Activated T-cell treated with anti-CD3 and anti-CD28 coated beads, Interleukin-2, amount 50 U/mL, for 24 hours (primary cell): ENCODE measurements at places on chromosomes 5 and 9.

- DNase-seq = no peak
Observed at GRCh38 chr5:39794513-39795210, 369.9 kb upstream of the DAB2 start.

DNA sequence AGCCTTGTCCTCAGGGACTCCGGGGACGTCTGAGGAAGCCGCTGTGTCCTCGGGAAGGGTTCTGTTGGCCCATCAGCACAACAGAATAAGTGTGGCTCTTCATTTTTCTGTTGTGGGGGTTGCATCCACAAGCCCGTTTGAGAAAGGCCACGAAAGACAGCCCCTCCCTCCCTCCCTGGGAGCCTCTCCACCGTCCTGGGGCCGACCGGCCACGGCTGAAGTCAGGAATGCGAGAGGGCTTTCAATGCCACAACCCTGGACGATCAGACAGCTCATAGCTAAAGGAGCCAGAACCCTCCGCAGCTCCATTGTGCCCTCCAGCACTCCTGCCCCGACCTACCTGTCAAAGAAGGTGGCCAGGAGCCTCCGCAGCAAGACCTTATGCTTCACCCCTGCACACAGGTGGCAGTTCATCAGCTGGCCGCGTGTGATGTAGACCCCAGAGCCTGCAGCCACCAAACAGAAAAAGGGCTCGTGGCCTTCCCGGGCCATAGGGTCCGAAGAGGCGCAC is 52.4 kb upstream of the UBAC1 start:
- no peak for DNase-seq

GRCh38 chr5:87069974-87070608 is 197.6 kb upstream of the RASA1 start:
- no peak for DNase-seq

DNA sequence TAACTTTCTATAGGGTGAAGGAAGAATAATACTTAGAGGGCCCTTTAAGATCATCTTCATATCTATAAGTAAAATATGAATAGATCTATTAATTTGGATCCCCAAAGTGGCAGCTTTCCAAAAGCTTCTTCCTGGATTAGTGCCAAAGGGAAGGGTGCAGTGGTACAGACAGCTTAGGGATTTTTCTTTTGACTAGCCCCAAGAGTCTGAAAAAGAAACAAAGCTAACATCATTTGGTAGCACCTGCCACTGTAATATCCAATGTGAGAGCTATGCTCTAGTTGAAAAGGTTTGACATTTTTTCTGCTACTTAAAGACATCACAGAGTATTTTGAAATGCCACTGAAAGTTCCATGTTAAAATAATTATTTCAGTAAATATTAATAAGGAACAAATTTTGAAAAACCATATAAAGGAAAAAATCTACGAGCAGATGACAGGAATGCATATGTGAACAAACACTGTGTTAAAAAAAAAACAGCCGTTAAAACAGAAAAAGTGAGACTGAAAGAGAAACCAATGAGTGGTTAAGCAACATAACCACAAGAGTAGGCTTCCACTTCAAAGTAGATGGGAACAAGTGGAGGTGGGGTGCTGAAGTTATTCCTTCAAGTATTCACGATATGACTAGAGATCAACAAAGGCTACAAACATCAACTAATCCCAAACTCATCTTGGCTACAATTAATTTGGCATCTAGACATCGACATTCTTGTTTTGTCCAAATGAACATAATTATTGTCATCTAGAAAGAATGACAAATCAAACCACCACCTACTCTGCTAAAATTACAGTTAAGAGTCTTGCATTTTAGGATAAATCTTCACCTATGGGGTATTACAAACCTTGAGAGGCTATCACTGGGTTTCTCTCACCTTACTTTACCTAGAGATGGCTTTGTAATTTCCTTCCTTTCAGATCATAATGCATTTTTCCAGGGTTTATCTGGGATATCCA is 137.5 kb downstream of the CPLANE1 start:
- no peak for DNase-seq

- no peak for DNase-seq
Observed at GRCh38 chr9:98660541-98660940, 48.2 kb downstream of the GABBR2 start.

GRCh38 chr9:83185488-83186154 is 122.7 kb upstream of the RASEF start:
- DNase-seq = no peak

DNA sequence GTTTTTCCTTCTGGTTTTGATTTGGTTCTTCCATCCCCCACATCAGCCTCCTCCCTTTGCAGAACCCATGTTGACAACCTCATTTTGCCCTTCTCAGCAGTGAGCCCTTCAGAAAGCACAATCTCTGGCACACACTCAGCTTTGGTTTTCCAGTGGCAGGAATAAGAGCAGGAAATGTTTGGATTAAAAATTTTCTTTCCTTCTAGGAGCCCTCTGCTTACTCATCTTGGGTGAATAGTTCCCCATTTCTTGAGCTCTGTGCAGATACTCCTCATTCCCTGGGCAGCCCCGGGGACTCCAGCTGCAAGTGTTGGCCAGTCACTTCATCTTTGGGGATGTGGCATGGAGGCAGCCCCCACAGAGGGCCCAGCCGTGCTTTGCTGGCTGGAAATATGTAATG is 170.5 kb downstream of the NR3C1 start:
- DNase-seq = no peak

DNA sequence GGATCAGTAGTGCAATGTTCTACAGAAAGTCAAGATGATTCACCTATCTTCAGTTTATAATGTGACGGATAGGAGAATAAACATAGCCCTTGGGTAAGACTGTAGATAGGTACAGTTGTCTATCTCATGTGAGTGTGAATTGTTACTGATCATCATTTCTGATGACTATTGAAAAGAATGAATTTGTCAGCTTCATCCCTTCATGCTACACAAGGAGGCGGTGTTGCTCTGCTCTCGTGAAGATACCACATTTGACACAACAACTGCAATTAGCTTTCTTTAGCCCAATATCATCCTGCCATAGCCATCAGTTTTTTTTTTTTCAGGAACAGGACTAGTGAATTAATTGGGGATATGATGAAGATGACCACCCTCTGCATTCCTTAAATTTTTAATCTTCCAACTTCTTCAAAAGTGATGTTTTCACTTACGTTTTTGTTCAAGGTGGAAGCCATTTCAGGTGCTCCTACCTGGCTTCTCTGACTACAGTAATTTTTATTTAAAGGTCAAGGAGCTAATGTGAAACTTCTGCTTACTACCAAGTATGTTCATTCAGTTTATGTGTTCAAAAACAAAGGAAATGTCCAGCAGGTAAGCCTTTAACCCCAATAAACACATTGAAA is 152.9 kb upstream of the MOCS2 start:
- DNase-seq = no peak

- no peak for DNase-seq
Observed at GRCh38 chr9:128011071-128011817, 30.5 kb upstream of the EEIG1 start.

DNA sequence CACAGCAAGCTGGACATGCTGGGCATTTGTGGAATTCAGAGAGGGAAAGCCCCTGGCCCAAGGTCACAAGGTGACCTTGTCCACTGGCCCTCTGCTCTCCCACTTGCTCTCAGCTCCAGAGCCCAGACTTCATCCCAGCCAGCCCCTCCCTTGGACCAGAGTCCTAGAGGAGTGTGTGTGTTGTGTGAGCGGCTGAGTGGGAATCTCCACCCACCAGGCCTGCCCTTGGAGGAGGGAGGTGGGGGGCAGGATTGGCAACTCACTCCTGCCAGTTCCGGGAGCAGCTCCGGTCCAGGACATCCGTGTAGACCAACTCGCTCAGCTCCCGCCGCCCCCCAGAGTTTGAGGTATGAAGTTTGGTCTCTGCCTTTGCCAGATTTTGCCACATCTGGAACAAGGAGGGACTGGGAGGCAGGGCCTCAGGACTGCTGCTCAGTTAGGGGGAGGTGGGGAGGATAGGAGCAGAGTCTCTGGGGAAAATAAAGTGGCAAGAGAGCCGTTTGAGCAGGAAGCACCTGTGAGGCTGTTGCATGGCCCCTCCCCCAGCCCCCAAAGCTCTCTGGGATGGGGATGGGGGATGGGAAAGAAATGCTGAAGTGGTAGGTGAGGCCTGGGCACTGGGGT is 1.4 kb downstream of the MZB1 start:
- no peak for DNase-seq

DNA sequence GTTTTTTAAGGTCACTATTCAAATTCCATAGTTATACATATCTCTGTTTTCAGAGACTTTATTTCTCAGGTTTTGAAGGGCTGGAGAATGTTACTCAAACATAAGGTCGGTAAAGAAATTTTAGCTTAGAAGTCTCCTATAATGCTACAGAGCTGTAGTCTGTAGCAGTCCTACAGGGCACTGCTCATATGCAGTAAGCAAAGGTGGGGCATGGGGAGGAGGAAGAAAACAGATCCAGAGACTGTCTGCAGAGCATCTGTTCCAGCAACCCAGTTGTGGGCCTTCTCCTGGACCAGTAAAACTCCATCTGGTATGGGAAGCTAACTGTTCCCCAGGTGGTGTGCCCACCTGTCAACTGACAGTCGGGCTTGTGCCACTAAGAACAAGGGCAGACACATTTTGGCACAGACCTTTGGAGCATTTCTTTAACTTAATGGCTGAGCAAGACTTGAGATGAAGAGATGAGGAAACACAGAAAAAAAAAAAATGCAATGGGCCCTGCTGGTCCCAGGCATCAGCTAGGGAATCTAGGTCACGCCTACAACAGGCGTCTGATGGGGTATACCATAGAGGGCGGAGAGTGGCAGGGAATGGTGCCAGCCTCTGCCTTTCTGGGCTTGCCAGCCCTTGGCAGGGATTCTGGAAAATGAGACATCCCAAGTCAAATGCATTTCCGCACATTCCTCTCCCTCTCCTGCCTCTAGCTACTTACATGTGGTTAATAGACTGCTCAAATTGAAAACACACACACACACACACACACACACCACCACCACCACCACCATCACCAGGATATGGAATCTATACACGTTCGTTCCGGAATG is 218.9 kb downstream of the ARL15 start:
- DNase-seq = no peak

GRCh38 chr5:53071738-53072137 is 37.8 kb downstream of the MOCS2 start:
- no peak for DNase-seq

DNA sequence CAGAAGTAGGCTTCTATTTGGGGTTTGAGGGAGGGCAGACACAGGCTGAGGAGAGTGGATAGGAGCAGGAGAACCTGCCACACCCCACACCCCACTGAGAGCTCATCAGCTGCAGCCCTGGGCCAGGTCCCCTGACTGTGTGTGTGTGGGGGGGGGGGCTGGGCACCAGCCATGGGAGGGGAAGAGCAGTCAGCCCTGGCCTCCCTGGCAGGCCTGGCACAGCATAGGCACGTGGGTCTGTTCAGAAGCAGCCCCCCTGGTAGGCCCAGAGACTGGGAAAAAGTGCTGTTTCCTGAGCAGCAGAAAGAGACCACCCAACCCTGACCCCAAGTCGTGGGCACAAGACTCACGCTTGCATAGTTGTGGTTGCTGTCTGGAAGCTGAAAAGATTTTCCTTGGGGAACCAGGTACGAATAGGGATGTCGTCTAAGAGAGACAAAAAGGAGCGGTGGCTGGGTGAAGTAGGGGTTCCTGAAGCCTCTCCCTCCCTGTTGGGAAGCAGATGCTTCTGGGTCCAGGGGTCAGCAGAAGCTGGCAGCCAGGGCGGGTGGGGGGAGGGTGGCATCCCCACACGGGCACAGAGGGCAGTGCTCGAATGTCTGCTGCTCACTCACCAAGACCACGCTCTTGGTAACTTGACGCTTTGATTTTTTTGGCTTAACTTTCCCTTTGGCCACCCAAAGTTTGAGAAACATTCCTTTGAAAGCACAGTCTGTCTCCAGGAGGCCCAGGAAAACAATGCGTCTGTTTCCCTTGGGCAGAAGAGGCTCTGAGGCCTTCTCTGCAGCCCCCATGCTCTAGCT is 2.9 kb downstream of the NSMF start:
- no peak for DNase-seq

- DNase-seq = no peak
Observed at GRCh38 chr5:27377626-27378025, 339.2 kb upstream of the CDH9 start.

DNA sequence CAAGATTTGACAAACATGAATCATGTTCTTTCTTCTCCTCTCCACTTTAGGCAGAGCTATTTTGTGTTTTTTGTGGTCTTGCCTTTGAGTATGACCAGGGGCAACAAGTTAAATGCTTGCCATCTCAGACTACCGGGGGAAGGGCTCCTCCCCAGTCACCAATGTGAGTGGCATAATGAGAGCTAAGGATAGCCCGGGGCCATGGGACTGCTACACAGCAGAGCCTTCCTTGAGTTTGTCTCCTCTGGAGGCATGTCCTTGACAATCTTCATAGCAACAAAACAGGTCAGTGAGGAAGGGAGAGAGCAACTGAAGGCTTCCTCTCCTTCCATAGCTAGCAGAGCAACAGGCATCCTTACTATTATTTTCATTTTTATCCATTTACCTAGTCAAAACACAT is 299.3 kb downstream of the ENC1 start:
- no peak for DNase-seq

- no peak for DNase-seq
Observed at GRCh38 chr5:127375544-127376091, 85.0 kb downstream of the MEGF10 start.

DNA sequence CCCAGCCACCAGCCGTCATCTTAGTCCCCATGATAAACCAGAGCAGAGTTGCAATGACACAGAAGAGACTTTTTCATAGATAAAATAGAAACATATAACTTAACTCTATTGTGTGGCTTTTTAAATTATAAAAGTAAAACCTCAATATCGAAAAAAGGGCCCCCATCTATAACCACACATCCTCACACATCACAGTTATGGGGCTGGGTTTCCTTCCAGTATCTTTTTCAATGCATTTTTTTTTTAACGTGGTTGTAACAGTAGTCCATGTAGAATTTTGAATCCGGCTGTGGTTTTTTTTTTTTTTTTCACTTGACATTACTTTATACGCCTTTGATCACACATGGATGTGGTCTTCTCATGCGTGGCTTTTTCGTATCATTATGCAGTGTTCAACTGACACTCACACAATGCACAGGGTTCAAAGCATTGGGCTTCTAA is 77.4 kb downstream of the CFAP77 start:
- no peak for DNase-seq

GRCh38 chr5:8770431-8770830 is 775.4 kb downstream of the SEMA5A start:
- no peak for DNase-seq

DNA sequence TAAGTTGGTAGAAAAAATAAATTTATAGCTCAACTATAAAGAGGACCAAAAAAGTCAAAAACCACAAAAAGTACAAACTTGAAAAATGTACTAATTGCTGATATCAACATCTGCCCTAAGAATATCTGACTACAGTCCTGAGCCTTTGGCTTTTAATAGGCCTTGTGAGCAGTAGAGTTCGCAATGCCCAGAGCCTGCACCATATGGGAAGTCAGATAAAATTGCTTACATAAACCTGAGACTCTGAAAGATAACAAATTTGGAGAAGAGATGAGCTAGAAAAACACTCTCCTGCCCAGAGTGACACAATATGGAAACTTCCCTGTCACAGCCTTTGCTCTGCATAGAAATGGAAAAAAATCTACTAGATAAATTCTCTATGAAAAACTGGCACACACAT is 368.0 kb upstream of the GRIN3A start:
- no peak for DNase-seq

DNA sequence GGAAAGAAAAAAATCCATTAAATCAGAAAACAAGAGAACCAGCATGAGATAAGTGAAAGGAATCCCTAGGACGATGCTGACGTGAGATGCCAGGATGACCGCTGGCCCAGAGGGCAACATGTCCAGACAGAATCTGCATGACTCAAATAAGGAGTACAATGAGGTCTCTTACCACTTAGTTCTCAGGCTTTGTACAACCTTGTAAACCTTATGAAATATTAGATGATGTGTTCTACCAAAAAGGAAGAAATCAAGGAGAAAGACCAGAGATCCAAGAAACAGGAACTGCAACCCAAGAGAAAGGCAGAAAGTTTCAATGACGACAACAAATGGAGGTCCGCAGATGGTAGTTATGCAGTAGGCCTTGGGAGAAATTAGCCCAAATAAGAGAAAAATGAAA is 2.8 kb upstream of the GPR150 start:
- DNase-seq = no peak
